Caki2 (cell line): ENCODE measurements at places on chromosomes 2 and 18. TPM values are rescaled to one million over a fixed set of nuclear protein-coding genes. Genes with fewer than 3 reads are reported as not detected.

DNA sequence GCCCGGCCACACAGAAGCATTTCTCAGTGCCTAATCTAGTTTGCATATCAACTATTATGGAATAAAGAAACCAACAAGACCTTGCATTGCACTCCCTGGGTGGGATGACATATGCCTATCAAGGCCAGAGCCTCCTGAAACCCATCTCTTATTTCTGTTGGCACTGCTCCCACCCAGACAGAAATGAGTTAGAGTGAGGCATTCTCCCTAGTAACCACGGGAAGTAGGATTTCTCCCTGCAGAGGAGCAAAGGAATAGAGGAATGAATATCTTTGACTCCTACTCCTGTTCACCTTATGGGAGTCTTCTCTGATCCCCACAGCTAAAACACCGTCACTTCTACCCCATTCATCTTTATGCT is 24.2 kb upstream of the SCYGR1 start:
- DNase-seq: no peak

DNA sequence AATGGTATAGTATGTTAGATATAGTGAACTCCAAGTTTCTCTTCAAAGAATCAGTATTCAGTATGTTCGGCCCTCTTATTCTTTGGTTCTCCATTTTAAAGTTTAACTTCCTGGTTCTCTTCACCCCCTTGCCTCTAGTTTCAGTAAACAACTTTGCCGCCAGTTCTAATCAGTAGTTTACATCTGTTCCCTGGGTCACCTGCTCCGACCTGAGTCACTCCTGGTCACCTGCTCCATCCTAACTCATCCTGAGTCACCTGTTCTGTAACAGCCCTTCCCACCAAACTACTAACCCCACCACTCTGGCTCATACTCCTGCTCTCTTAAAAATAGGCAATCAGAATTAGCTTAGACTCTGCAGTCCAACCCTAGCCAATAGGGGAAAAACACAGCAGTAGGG is 23.7 kb upstream of the TEX51 start:
- no peak for DNase-seq

DNA sequence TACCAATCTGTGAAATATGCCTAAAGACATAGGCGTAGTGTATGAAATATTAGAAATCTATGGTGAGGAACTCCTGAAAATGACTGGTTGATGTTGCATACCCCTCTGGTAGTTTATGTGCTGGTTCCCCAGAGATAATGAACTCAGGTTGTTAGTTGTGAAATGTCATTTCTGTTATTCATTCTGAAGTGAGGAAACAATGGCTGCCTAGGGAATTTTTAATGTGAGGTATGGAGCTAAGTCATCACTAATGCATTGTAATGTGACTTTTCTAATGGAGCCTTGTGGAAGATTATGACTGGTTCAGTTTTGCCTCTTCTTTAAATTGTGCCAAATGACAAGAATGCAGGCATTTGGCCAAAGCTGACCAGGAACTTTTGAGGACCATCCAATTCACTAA is 61.6 kb upstream of the RAB27B start:
- no peak for DNase-seq

The GPR39 gene
- total RNA-seq: 4.3 and 15.7 TPM in 2 replicates

DNA sequence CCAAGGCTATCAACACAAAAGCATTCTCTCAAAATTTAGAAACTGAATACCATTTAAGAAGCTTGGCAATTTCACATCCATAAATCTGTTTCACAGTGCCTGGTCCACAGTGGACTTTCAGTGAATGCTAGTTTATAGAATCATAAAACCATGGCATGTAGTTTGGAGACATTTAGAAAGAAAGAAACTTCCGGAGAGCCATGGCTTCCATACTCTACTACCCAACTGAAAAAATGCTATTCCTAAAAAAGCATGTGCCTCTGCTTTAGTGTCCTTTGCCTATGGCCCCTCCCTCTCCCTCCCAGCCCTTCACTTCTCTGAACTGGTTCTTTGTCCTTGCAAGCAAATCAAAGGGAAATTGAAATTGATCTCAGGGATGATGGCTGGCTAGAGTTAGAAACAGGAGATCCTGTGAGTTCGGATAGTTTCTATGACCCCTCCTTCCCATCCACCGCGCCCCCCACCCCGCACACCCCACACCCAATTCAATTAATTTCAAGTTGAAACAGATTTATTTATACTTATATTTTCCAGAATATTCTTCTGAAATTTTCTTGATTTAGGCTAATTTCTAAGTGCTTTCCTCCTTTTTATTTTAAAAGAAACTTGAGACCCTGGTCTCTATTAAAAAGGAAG is 248.3 kb downstream of the TRIB2 start:
- DNase-seq: no peak

- no peak for DNase-seq
Measured at GRCh38 chr18:46657115-46657955, at the start of gene LOXHD1. Gene LOXHD1 (minus strand): TSS chr18:46657220. CDS start chr18:46657033, 187 bp downstream.

DNA sequence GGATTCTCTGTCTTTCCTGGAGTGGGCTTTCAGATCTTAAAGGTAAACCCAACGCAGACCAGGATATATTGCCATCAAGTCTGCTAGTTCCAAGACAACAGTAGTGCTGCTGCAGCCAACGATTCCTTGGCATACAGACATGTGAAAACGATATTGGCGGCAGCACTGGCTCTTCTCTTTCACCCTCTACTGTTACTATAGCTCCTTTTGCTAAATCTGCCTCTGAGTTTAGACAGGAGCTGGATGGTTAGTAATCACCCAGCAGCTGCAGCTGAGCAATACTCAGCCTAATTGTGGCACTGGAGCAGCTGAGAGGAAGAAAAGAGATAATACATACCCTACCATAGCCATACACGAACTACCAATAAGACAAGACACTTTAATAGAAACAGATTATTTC is 4.0 kb downstream of the YES1 start:
- DNase-seq: no peak

DNA sequence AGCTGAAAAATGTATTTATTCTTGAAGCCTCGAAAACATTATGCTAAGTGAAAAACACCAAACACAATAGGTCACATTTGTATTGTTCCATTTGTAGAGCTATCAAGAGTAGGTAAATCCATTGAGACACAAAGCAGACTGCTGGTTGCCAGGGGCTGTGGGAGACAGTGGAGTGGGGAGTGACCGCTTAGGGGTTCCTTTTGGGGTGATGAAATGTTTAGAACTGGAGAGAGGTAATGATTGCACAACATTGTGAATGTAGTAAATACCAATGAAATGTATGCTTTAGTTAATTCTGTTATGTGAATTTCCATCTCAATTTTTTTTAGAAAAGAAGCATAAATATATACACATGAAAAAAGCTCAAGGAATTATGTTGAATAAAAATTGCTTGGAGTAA is 15.8 kb downstream of the KCTD18 start:
- no peak for DNase-seq

- DNase-seq: no peak
Measured at GRCh38 chr2:229206548-229206947, 64.5 kb downstream of the PID1 start.
